NCI-H774 (cell line): ENCODE measurements at places on chromosomes 2 and 18.

DNA sequence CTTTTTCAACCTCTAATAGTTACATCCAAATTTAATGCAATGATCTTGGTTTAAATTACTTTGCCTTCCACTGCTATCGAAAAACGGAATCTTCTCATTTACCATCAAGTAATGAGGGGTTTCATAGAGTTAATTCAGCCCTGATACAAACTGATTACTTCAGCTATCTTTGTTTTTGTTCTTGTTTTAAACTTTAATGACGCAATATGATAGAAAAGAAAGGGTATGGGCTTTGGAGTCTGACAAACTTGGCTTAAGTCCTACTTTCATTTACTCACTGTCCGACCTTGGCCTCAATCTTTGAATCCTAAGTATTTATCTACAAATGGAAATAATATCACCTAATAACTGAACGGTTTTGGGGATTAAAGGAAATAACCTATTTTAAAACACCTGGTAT, 16.1 kb downstream of the ADAM17 start:
- DNase-seq = no peak

- no peak for DNase-seq
These were observed 63.3 kb downstream of the KYNU start for GRCh38 chr2:142940606-142941223.

GRCh38 chr18:3440341-3440740, 9.6 kb upstream of the TGIF1 start:
- DNase-seq = no peak

DNA sequence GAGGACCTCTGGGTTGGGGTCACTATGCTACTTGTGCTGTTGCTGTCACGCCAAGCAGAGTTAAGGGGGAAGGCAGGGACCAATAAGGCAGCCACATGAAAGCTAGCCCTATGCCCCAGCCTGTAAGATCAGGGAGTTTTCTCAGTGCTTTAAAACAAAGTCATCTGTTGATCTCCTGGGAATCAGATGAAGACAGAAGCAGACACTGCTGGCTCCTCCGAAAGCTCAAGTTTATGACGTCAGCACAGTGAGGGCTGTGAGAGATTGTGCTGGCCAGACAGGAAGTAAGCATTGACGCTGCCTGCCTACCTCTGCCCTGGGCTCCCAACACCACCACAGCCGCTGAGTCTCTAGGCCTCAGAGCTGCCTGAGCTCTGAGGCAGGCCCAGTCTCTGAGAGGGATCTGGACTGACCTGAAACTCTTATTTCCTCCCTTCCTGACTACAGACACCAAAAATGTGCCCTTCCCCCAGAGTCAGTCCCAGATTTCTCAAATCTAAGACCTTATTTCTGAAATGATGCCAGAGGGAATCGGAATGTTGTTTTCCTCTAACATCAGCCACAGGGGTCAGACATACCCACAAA, 118.1 kb upstream of the EPAS1 start:
- DNase-seq = no peak

DNA sequence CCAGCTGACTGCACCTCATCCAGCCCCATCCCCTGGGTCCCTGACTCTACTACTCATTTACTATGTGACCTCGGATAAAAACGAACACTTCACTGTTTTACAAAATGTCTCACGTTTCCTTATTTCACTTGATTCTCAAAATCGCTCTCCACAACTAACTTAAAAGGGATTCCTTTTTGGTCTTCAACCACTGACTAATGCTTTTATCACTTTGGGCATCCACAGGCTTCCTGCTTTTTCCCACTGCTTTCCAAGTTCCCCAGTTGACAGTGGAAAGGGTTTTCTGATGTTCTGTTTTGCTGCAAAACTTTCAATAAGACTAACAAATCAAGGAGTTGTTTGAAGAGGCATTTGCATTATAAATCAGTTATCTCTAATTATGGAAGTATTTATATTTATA, 24.1 kb downstream of the EIF2AK3 start:
- DNase-seq = no peak

DNA sequence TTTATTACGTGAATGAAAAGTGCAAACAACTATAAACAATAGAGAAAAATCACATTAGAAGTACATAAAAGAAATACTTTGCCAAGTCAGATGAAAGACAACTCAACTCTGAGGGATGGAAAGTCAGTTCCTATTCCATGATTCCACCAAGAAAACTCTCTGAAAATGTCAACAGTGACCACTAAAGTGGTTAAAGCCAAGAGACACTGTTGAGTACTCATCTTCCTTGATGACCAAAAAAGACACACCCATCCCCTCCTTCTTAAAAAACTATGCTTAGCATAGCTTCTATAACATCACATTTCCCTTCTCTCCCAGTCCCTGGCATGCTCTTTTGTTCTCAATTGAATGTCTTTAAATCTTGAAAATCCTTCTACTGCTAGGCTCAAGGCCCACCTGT, 160.0 kb downstream of the TCF4 start:
- DNase-seq = no peak

- no peak for DNase-seq
These were observed 112.9 kb downstream of the LTBP1 start for GRCh38 chr2:33059471-33060156.

- no peak for DNase-seq
These were observed 105.8 kb downstream of the ITGB1BP1 start for GRCh38 chr2:9317559-9317958.

DNA sequence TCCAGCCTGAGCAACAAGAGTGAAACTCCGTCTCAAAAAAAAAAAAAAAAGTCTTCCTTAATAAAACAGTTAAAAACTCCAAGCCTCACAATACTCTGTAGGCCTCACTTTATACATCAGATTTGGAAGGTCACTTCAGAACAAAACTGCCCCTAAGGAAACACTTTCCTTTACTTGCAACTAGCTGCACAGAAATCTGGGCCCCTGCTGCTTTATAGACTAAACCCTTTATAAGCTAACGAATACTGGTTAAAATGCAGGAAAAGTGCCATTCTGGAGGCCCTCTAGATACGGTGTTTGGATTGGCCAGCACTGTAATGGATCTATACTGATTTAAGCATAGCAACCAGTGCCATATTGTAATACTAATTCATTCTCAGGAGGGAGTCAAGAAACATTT, 1.5 kb downstream of the ABHD1 start:
- no peak for DNase-seq

GRCh38 chr2:237998530-237998929, 31.7 kb downstream of the UBE2F start:
- DNase-seq = no peak

DNA sequence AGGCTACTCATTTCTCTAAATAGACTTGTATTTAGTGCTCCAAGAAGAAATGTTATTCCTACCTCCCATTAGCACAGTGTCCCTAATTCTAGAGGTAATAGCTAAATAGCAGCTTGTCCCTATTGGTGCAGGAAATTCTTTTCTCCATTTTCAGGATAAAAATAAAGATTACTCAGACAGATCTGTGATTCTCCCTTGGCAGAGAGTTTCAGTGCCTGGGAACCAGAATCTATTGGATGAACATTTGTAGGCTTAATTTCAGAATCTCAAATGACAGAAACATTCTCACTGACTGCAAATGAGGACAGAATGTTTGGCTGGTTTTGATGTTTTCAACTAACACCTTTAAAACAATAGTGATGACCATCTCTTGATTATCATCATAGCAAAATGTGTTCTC, 33.3 kb upstream of the LGALSL start:
- DNase-seq = no peak

GRCh38 chr18:23114171-23114881, 21.0 kb upstream of the CABLES1 start:
- no peak for DNase-seq

DNA sequence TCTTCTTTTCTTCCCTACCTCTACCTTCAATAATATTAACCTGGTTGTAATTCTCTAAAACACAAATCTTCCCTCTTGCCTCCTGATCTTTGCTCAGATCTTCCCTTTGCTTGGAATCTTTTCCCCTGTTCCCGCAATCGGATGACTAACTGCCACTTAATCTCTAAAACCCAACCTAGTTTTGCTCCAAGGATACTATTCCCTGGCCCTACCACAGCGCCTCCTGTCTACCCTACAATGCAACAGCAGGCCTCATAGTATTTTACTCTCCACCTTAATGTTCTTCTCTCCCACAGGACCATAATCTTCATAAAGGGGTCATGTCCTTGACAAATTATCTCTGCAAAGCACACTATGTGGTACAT, 246.8 kb upstream of the TNP1 start:
- DNase-seq = no peak

DNA sequence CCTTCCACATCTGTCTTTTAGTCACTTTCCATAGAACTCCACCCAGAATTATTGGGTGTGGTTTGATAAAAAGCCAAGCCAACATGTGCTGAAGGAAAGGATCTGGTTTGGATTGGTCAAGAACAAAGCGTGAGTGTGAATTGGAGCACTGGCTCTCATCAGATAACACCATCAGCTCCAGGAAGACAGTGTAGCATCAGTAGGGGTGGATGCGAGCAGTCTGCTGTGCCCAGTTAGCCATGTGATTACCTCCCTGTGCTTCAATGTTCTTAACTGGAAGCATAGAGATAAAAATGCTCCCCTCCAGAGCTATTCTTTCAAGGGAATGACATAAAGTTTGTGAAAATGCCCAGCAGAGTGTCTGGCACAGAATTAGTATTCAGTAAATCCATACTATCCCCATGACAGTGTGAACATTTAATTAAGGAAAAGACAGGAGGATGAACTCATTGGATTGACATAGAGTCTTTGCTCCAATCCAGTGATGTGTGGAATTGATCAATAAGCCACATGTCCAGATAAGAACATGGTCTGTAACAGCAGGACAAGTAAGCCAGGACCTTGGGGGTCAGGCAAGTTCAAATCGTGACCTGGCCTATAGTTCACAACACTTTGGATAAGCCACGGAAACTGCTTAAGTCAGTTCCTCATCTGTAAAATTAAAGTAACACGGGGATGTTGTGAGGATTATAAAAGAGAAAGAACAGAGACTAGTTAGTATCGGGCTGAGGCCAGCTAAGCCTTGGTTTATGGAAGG, 68.0 kb downstream of the FAM124B start:
- no peak for DNase-seq

- no peak for DNase-seq
These were observed 4.0 kb upstream of the RNF152 start for GRCh38 chr18:61896757-61897156.

GRCh38 chr2:200851398-200852248, 12.8 kb downstream of the CLK1 start:
- DNase-seq = no peak

GRCh38 chr2:226515344-226516055, 284.1 kb downstream of the IRS1 start:
- no peak for DNase-seq

DNA sequence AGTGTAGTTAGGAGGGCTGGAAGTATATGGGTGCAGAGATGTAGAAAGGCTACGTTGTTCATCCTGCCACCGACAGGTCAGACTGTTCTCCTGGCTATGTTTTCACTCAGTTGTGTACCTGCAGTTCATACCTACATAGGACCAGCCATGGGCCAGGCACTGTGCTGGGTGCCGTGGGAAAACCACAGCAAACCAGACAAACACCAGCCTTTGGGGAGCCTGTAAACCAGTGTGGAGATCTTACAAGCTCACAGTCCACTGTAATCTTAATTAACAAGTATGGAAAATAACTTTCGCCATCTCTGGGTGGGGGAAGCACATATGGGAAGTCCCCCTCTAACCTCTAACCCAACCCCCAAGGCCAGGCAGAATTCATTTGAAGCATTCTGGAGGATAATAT, 12.7 kb downstream of the NCK2 start:
- DNase-seq = no peak

DNA sequence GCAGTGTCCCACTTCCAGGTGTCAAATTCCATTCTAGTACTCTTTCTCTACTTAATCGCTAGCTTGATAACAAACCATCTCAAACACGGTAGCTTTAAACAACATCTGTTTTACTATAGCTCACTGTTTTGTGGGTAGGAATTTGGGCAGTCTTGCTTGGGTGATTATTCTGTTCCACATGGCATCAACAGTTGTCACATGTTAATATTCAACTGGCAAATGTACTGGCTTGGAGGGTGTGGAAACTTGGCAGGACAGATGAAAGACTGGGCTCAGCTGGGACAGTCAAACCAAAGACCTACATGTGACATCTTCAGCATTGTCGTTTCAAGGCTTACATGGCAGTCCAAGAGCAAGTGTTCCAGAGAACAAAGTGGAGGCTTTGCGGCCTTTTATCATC, 241.8 kb downstream of the PTH2R start:
- DNase-seq = no peak

- no peak for DNase-seq
These were observed 53.5 kb upstream of the CERS6 start for GRCh38 chr2:168402531-168402930.

DNA sequence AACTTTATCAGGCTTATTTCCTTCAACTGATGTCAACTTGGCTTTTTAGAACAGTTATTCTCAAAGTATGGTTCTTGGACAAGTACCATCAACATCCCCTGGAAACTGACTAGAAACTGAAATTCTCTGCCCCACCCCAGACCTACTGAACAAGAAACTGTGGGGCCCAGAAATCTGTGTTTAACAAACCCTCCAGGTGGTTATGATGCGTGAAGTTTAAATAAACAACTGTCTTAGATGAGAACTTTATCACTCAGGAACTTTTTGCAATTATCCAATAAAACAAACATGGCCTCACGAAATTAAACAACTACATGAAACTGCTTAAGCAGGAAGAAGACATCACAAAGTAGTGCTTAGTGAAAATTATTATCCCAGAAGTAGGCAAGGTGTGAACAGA, 4.4 kb downstream of the HIBCH start:
- no peak for DNase-seq
